ENCODE measurements at places on chromosomes 3 and 15.

DNA sequence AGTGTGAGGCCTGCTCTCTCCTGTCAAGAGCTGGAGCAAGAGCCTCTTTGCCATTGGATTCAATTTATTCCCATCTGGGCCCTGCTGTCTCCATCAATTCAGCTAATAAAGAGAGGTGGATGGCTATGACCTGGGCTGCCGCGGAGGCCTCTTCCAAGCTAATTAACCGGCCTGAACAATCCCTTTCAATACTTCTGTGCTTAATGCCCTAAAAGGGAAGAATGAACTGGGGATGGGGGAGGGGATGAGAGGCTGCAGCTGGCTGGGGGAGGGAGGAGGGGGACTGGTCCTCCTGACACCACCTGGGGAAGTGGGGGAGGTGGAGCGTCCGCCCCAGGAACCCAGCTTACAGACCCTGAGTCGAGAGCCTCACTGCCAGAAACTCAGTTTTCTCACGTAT is 33.4 kb upstream of the PRR23E start:
- DNase-seq: no peak

DNA sequence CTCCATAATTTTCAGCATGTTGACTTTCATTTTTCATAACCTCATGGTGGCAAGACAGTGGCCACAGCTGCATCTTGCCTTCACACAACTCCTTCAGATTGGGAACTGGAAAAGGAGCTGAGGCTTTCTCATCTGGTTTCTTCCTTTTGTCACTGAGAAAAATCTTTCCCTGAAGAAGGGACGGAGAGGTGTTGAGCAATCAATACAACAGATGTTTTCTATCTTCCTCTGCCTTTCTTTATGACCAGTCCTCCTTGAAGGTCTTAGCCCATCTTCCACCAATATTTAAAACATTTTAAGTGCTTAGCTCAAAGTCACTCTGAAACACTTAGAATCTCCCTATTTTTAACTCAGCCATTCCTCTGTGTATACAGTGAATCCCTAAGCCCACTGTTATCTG is 11.9 kb downstream of the ZNF660 start:
- no peak for DNase-seq

GRCh38 chr3:172465281-172465680 is 17.0 kb upstream of the GHSR start:
- no peak for DNase-seq

GRCh38 chr3:177193688-177194268 is 3.5 kb downstream of the TBL1XR1 start:
- DNase-seq: no peak

GRCh38 chr3:127036209-127037020 is 53.5 kb downstream of the PLXNA1 start:
- no peak for DNase-seq

- DNase-seq: no peak
These were observed 10.3 kb upstream of the ARID3B start for GRCh38 chr15:74530771-74531143.

- no peak for DNase-seq
These were observed 198.2 kb upstream of the ROBO2 start for GRCh38 chr3:76841747-76842146.

DNA sequence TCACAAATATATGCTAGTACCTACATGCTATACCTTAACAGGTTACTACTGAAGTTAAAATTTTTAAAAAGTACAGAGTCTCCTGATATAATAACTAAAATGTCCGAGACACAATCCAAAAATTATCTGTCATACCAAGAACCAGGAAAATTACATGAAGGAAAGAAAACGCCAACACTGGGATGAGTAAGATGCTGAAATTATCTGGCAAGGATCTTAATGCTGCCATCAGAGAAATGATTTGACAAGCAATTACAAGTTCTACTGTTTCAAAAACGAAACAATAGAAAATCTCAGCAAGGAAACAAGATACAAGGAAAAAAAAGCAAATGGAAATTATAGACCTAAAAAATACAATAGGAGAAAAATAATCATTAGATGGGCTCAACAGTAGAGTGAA is 92.5 kb downstream of the UBE3A start:
- no peak for DNase-seq

DNA sequence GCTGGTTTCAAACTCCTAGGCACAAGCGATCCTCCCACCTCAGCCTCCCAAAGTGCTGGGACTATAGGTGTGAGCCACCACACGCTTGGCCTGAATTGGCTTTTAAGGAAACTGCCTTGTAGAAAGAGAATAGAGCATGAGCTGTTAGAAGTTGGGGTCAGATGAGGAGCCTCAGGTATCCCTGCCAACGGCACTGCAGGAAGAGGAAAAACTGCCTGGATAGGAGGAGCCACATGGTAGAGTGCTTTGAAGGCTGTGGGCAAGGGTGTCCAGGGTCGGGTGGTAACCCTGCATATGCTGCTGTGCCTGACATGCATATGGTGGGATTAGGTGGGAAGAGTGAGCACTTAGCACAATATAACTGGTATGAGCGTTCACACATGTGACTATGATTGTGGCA is 55.0 kb downstream of the BSN start:
- DNase-seq: no peak

- DNase-seq: peak; percentile 7
These were observed 384.0 kb upstream of the TPM1 start for GRCh38 chr15:62658498-62658897.

DNA sequence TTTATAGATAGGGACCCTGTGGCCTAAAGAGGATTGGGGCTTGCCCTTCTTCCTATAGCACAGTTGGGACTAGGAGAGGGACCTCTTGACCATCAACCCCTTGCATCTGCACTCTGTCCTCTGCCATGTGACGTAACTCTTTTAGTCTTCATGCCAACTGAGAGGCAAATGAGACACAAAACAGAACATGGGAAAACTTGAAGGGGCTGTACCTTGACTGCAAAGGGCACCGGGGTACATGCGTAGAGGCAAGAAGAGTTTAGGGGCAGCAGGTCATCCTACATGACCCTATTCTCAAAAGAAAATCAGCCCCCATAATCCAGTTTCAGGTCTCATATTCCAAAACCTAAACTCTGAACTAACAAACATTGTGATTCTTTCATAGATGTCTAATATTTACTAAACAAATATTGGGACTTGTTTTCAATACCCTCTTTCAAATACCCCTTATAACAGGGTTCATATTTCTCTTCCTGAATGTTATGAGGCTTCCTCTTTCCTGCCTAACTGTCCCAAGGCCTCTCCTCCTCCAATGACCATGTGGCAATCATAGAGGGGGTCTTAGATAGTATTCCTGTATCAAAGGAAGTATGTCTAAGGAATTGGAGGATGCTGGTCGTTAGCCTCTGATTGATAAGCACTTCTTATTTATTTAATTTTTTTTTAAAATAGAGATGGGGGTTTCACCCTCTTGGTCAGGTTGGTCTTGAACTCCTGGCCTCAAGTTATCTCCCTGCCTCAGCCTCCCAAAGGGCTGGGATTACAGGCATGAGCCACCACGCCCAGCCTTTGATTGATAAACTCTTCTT is 20.6 kb downstream of the ACKR2 start:
- DNase-seq: no peak

DNA sequence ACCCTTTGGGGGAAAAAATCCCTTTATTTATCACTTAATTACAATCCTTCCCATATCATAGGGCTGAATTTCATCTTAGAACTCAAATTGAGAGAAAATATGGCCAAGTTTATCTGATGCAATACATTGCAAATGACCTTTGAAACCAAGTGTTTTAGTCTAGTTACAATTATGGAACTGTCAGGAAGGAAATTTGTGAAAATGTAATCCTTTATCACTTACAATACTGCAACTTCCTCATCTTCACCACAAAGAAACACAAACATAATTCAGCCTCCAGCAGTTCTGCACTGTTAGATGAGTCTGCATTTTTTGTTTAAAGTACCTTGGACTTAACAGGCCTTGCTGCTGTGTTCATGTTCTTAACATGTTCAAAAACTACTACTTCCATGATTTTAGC is 4.6 kb downstream of the CCPG1 start:
- DNase-seq: peak; percentile 43

GRCh38 chr3:155078711-155079467 is 1.2 kb upstream of the MME start:
- no peak for DNase-seq

DNA sequence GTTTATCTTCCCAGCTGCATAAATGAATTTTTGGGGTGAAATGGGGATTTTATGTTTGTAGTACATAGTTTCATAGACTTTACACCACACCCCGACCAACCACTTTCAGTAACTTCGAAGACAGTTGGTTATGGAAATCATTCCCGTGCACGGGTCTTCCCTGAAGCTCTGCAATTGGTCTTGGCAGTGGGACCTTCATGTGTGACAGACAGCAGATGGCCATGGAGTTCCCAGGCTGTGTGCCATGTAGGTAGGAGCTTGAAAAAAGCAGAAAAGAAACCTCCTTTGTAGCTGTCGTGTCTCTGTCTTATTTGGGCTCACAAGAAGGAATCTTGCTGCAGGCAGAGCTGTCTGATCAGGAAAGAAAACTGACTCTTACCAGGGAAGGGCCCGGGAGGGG is 25.9 kb downstream of the EXOG start:
- DNase-seq: no peak

- DNase-seq: no peak
These were observed 288.4 kb downstream of the KCNH8 start for GRCh38 chr3:19436746-19437145.

- DNase-seq: peak; percentile 13
These were observed 277.3 kb upstream of the TLE3 start for GRCh38 chr15:70375006-70375431.

GRCh38 chr3:27219127-27219845 is 149.9 kb downstream of the NEK10 start:
- DNase-seq: peak; percentile 40

DNA sequence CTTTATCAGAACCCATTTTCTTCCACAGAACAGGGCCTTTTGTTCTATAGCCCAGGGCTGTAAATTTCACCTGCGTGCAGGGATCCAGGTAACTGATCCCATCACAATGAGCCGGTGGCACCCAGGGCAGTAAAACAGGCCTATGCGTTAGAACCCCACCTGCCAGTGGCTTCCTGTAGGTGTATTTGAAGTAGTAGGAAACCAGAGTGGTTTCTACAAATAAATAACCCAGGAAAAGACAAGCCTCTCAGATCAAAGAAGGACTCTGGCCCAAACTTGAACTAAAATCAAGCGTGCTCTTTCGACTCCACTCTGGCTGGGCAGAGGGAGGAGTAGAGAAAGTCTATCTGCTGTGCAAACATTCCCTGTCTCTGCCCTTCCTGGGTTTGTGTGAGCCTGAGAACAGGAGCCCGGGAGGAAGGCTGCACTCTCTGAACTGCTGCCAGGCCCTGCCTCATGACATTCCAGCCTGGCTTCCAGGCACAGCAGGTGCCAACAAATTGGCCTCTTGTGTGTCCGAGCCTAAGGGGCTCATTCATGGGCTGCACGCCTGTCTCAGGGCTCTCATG is 77.7 kb downstream of the CEMIP start:
- peak; percentile 52 for DNase-seq

GRCh38 chr15:52960283-52960682 is 170.1 kb upstream of the ONECUT1 start:
- DNase-seq: no peak

DNA sequence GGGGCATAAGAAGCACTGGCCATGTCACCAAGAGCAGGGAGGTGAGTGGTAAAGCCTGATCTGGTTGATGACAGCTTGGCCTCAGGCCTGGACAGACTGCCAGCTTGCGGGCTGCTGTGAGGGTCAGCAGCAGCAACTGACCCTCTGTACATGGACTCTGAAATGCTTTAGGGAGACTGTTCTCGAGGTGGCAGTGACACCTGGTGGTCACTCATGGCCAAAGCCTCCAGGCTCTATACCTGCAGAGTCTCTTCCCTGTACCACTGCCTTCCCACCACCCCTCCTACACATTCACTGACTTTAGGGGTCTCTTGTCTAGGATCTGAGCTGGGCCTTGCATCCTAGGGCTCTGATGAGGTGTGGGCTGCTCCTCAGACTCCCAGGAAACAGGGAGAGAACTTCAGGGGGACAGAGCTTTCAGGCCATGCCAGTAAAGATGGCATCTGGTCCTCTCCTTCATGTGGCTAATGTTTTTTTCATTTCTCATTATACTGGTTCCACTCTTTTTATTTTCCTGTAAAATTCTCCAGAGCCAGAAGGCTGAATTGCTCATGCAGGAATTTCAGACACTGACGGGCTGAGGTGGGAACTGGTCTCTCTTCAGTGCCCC is 17.2 kb upstream of the TIMP4 start:
- DNase-seq: peak; percentile 42

- no peak for DNase-seq
These were observed 492.9 kb downstream of the GBE1 start for GRCh38 chr3:81268526-81268925.

GRCh38 chr15:83762367-83762766 is 108.4 kb downstream of the ADAMTSL3 start:
- no peak for DNase-seq

DNA sequence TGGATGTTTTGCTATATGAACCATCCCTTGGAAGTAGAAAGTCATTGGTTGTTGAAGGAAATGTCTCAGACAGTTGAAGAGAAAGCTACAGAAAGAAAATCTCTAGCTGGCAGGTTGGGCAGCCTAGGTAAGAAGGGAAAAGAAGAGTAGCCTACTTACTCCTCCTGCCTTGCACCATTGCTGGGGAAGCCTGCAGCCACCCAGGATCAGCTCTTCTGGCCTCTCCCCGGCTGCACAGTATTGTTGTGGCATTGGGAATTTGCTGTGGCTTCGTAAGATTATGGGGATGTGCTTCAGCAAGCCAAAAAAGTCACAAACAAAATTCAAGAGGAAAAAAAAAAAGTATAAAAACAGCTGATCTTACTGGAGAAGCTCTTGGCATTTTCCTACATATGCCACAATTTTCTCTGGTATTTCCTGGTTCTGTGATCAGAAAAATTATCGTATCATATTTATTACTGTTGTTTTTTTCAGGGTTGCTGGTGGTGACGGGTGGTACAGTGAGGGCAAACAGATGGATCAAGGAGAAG is 154.2 kb downstream of the TIGIT start:
- DNase-seq: no peak

- peak; percentile 5 for DNase-seq
These were observed 100.8 kb downstream of the TPRG1 start for GRCh38 chr3:189272500-189273119.

GRCh38 chr3:77967621-77968020 is 927.7 kb downstream of the ROBO2 start:
- no peak for DNase-seq

DNA sequence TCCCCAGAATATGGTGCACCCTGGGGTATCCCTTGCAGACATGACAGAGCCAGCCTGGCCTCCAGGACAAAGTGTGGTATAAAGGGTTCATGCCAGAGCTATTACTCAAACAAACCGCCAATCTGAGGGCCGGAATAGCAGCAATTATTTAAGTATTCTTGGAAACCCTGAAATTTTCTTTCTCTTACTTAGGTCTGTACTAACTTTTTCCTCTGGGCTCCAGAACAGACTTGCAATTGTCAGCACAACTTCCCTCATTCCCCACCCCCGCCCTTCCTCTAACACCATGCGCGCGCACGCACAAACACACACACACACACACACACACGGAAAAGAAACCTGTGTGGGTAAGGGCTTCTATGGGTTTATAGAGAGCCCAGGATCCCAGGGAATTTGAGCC is 56.3 kb downstream of the ISG20 start:
- peak; percentile 75 for DNase-seq

GRCh38 chr15:98955961-98956723 is 51.5 kb downstream of the PGPEP1L start:
- no peak for DNase-seq

Measured in fibroblast of skin of back (primary cell).